Activated gamma-delta T cell treated with Interleukin-2 at 50 U/mL for 16 hours (primary cell): ENCODE measurements at places on chromosomes 5 and 9.

- no peak for DNase-seq
Observed at GRCh38 chr5:131899686-131900085, 45.8 kb downstream of the MEIKIN start.

- DNase-seq = no peak
Observed at GRCh38 chr5:89105171-89105695, 222.2 kb upstream of the MEF2C start.

- DNase-seq = no peak
Observed at GRCh38 chr9:125637241-125637640, 69.8 kb downstream of the MAPKAP1 start.

- DNase-seq = no peak
Observed at GRCh38 chr5:150180241-150181026, 9.4 kb upstream of the SLC6A7 start.

DNA sequence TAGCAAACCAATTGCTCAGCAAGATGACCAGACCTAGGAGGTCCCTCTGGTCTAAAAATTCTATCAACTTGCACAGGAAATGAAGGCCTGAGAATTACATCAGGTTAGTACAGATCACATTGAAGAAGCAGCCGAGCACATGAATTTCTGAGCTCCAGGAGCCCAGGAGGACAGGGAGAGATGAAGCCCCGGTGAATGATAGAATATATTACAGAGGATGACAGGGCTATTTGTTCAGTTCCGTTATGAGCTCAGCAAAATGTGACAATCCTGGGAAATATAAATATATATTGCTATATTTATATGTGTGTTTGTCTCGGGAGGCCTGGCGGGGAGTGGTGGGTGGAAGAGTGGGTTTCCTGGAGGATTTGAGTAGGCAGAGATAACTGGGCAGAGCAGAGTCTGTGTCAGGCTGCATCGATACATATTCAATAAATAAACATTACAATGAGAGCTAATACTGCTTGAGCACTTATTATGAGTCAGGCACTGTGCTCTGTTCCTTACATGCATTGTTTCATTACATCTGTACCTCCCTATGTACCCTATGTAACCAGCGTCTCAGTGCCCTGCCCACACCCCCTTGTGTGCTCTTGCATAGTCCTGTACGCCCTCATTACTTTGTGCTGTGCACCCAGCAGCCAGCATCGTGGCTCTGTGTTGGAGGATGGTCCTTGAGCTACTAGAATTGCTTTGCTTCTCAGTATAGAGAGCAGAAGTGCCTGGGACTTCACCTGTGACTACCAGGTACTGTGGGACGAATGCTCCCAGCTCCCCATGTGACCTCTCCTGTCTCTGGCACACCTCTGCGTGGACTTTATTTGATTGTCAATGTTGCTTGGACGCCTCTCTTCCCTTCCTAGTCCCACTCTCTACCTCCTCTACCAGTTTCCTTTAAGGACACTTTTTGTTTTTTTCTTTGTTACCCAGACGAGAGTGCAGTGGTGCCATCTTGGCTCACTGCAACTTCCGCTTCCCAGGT is 58.1 kb upstream of the KLF9 start:
- no peak for DNase-seq

DNA sequence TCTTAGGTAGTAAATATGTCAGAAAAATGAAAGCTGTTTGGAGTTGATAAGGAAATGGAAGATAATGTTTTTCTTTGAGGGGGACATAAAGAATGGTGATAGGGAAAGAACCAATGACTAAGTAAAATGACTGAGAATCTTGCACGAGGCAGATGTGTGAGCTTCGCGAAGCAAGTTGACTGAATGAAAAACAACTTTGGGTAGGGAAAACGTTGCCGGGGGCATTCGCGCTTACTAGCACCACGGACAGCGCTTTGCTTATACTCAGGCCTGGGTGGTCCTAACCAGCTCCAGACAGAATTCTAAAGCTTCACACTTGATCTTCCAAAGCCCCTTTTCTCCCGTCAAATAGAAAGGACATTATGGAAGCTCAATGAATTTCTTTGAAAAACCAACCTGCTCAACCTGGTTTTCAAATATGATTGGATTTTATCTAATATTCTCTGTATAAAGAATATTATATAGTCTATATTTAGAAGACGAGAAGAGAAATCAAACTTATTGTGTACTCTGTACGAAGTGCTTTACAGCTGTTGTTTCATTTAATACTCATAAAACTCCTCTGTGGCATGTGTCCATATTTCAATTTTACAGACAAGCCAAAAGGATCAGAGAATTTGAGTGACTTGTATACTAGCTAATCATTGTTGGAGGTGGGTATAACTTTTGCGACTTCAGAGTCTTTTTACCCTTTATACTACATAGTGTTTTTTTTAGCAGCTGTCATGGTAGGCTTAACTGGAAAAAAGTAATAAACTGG is 1.9 kb upstream of the CDKN2B start:
- no peak for DNase-seq

- DNase-seq = no peak
Observed at GRCh38 chr9:101247297-101247696, 137.5 kb downstream of the BAAT start.

DNA sequence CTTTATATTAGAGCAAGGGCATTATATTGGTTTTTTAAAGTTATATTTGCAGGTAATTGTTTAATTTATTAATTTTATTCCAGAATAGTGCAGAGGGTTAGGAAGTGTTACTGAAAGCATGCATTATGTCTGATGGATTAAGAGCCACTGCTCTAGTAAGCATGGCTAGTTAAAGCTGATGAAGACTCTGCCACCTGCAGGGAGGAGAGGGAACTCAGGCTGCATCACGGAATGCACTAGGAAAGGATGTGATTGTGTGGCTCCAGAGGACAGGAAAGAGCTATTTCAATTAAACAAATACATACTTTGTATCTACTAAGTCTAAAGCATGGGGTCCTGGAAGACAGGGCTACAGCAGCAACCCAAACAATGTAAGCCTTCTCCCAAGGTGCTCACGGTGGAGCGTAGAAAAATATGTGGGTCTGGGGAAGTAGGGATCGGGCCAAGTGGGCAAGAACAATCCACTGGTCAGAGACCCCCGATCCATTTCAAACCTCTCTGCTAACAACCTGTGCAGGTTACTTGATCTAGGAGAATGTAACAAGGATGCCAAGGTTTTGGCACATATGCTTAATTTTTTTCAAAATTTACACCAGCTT is 15.3 kb upstream of the GRXCR2 start:
- no peak for DNase-seq

- DNase-seq = no peak
Observed at GRCh38 chr5:179762781-179763176, 30.2 kb downstream of the MAML1 start.

GRCh38 chr5:34609951-34610441 is 46.1 kb upstream of the RAI14 start:
- no peak for DNase-seq

- no peak for DNase-seq
Observed at GRCh38 chr5:180643191-180643851, 6.1 kb downstream of the FLT4 start.

GRCh38 chr5:147375151-147375550 is 134.7 kb downstream of the DPYSL3 start:
- DNase-seq = no peak

DNA sequence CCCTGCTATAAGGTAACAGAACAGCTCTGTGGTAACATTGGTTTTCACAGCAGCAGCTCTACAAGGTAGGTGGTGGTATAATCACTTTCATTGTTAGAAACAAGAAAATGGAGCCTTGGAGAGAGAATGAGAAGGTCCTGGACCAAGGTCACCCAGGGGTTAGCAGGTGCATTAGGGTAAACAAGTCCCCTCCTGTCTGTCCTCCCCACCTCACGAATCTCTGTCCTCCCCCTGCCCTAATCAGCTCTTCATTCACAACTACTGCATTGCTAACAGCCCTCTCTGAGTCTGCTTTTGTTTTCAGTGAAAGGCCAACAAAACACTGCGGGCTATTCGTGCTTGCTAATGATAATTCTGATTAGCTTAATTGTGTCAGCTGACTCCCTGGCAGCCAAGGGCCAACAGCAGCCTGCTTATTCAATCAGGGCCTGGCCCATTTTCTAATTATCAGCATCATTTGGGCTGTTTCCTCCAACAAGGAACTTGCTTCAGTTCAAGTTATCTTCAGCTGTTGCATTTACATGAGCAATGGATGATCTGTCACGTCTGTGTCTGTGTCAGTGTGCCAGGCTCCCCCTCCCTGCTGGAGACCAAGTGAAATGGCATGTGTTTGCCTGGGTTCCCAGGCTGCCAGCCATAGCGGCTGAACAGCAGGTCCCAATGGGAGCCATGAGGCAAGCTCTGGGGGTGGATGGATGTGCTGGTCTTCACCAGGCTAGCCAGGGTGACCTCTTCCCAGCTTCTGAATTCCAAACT is 56.7 kb upstream of the EQTN start:
- DNase-seq = no peak

- no peak for DNase-seq
Observed at GRCh38 chr9:36153746-36154145, 15.4 kb upstream of the CCIN start.

DNA sequence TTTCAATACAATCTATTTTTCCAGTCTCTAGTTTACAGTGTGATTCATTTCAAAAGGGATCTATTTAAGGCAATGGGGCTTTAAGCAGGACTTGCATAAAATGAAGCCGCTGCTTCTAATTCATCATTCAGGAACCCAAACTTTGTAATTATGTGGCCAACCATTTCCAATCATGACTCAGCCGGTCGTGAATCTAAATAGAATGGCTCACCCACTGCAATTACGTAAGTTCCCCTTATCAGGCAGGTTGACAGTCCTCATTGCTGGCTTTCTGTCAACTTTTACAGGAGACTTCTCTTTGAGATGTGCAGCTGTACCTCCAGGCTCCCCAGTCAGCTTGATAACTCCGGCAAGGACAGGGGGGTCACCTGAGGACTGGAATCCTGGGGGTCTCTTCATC is 152.8 kb upstream of the DAP start:
- DNase-seq = no peak

- DNase-seq = no peak
Observed at GRCh38 chr9:84748112-84748511, 78.6 kb downstream of the NTRK2 start.

DNA sequence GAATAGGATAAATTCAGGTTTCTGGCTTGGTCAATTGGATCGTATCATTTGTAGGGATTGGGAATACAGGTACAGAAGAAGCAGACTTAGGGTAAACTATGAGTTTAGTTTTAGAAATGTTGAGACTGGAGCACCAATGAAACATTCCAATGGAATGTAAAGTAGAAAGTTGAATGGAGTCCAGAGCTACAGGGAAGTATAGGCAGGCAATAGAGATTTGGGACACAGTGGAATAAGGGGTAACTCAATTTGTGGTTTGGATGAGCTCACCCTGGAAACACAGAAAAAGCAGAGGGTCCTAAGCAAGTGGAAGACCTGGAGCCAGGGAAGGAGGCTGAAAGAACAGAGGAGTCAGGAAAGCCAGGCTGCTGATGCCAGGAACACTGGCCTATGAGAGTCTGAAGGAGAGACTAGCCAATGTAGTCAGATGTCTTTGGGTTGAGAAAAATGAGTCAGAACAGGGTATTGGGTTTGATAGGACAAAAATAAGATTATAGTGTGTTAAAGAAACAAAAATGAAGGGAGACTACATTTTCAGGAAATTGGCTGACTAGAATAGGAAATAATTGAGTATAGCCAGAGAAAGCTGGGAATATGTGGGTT is 72.8 kb downstream of the STARD4 start:
- DNase-seq = no peak

GRCh38 chr9:133661846-133662540 is 25.8 kb downstream of the DBH start:
- DNase-seq = no peak

DNA sequence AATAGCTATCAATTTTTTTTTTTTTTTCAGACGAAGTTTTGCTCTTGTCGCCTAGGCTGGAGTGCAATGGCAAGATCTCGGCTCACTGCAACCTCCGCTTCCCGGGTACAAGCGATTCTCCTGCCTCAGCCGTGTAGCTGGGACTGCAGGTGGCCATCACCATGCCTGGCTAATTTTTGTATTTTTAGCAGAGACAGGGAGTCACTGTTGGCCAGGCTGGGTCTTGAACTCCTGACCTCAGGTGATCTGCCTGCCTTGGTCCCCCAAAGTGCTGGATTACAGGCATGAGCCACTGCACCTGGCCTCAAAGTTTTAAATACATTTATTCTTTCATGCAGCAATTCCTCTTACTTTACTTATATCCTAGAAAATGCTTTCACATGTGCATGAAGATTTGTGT is 17.6 kb downstream of the TRIM14 start:
- DNase-seq = no peak

- DNase-seq = no peak
Observed at GRCh38 chr9:78351816-78352215, 54.9 kb downstream of the PSAT1 start.

- DNase-seq = no peak
Observed at GRCh38 chr9:134551644-134552348, 89.8 kb upstream of the COL5A1 start.

DNA sequence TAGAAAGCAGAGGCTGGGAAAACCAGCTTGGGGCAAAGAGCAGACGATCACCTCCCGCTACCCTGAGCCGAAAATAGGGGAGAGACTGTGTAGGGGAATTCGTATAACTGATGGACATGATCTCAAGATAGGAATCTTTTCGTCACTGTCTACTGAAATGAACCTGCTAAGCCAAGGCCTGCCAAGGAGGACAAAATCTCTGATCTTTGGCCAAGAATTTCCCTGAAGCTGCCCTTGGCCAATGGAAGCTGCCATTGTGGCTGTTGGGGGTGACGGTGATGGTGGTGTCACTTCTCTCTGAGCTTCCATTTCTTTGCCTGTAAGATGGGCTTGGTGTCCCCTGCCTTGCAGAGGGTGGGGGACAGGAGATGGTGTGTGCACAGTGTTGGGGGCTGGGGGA is 3.3 kb upstream of the PTGES start:
- no peak for DNase-seq

DNA sequence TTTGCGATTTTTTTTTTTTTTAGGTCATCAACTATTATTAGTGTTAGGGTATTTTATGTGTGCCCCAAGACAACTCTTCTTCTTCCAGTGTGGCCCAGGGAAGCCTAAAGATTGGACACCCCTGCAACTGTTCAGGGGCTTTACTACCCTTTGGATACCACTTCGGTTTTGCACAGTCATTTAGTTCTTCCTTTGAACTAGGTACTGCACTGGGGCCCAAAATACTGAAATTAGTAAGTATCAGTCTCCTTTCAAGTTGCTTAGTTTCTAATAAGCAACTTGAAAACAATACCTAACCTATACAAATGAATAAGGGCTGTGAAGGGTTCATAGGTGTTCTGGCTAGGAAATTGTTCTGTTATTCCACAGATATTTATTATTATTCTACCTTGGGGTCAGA is 45.3 kb downstream of the CWC27 start:
- no peak for DNase-seq

DNA sequence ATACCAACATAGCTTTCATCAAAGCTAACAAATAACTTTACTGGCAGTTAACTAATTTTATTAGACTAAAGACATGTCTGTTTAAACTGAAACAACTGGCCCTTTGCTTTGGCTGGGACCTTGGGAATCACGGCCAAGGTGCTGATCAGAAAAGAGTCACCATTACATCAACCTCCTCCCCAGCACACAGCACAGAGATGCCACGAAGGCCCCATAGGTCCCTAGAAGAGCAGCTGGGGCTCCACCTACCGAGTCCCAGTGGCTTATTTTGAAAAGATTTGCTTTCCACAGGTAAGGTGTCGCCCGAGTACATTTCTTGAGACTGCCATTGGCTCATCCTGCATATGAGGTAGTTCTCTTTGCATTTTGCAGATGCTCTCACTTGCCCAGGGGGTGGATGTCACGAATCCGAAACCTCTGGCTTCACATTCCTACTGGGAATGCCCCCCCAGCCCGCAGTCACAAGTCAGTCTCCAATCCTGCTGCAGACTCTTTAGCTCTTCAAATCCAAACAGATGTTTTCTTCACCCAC is 18.8 kb upstream of the HSD17B3 start:
- no peak for DNase-seq

GRCh38 chr5:5421149-5421960 is 1.1 kb upstream of the ICE1 start:
- no peak for DNase-seq
